ENCODE measurements at places on chromosomes 2 and 18.

- DNase-seq: no peak
Measured at GRCh38 chr2:175019566-175020327, 14.6 kb upstream of the CHN1 start.

DNA sequence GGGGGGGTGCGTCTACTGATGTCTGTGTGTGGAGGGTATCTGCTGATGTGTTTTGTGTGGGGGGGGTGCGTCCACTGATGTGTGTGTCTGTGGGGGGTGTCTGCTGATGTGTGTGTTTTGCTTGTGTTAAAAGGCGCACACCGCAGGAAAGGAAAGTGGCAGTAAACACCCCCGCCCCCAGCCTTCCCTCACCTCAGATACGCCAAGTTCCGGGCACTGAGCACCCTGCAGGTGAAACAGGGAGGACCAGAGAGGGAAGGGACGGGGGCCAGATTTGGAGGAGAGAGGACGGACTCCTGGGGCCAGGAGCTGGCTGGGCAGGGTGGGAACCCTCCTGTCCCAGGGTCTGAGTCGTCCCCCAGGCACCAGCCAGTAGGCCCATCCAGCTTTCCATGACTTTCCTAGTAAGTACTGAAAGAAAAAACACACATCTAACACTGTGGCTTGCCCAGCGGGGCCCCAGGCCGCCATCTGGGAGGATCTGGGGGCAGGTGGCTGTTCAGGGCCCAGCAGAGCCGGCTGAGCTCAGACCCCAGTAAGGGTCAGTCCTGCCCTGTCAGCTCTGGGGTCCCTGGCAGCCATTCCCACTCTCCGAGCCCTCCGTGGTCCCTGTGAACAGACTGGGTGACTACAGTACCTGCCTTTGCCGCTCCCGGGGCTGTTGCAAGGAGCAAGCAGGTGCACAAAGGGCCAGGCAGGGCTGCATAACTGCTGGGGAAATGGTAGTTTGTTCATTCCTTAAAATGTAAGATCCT lies 126.9 kb downstream of the NFATC1 start:
- no peak for DNase-seq

GRCh38 chr18:955384-956066 lies 50.9 kb downstream of the ADCYAP1 start:
- no peak for DNase-seq

DNA sequence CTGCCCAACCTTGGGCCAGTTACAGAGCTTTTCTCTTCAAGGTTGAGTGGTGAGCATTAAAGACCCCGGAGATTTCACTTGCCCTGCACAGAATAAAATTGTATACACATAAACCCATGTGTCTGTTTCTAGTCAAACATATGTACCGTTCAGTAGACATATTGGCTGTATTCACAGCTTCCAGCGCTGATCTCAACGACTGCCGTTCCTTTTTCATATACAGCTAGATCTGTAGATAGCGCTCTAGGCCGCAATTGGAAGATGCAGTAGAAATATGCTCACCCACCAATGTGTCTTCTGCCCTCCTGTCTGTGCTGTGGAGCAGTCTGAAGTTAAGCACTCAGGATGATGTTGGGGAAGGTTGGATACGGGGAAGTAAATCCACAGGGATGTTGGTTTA lies 317.7 kb downstream of the SETBP1 start:
- no peak for DNase-seq

DNA sequence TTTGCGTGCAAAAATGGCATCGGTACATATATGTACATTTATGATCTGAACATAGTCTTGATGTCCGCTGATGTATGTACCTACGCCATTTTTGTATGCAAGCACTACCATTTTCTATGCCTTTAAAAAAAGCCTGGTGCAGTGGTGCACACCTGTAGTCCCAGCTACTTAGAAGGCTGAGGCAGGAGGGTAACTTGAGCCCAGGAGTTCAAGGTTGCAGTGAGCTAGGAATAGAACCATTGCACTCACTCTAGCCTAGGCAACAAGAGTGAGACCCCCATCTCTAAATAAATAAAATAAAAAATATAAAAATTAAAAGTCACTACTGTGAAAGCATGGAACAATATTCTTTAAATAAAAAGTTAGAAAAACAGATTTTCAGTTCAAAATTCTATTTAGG lies 16.7 kb downstream of the RAB1A start:
- DNase-seq: no peak

GRCh38 chr18:2515908-2516625 lies 55.2 kb downstream of the METTL4 start:
- no peak for DNase-seq

GRCh38 chr2:219440388-219441256 lies 6.0 kb downstream of the SPEG start:
- DNase-seq: no peak

DNA sequence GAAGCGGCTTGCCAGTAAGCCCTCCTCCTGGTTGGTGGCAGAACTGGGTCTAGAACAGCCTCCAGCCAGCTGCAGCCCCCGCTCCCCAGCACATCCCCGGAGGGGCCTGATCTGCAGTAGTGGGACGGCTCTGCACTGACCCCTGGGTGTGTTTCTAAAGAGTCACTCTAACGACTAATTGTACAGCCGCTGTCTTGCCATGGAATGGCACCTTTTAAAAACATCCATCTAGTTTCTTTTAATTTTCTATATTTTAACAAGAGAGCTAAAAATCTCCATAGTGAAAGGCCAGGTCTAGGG lies 82.0 kb downstream of the MTCL1 start:
- no peak for DNase-seq

- DNase-seq: no peak
Measured at GRCh38 chr2:154591294-154591820, 107.1 kb upstream of the KCNJ3 start.

GRCh38 chr2:12169721-12170120 lies 423.3 kb downstream of the LPIN1 start:
- no peak for DNase-seq

GRCh38 chr18:78010363-78010762 lies 760.7 kb downstream of the GALR1 start:
- DNase-seq: no peak

Measured in activated naive CD4-positive, alpha-beta T cell (primary cell).